RWPE1 (cell line): ENCODE measurements at places on chromosomes 6 and 20.

GRCh38 chr20:46268662-46269061 lies 39.6 kb downstream of the CDH22 start:
- DNase-seq: no peak

DNA sequence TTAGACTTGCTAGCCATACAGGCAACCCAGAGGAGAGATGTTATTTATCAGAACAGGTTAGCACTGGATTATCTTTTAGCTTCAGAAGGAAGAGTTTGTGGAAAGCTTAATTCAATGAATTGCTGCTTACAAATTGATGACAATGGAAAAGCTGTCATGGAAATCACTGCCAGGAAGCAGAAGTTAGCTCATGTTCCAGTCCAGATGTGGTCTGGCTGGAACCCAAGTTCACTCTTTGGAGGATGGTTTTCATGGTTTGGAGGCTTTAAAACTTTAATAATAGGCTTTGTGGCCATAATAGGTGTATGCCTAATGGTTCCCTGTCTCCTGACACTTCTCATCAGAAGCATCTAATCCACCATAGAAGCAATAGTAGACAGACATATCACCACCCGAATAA lies 699.0 kb downstream of the PHF3 start:
- DNase-seq: no peak

DNA sequence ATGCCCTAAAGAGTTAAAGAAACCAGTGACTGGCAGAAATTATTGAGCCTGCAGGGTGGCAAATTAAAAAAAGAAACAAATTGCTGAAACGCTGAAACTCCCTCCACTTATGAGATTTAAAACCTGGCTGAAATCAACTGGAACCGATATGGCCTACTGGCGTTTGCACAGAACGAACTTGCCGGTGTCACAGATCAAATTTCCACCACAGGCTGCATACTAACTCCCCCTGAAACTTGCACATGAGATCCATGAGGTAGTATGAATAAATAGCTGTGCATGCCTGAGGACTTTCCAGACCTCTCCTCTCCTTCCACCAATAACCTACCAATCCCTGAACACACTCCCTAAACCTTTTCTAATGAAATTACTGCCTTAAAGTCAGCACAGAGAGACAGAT lies 150.4 kb downstream of the RNGTT start:
- DNase-seq: no peak

DNA sequence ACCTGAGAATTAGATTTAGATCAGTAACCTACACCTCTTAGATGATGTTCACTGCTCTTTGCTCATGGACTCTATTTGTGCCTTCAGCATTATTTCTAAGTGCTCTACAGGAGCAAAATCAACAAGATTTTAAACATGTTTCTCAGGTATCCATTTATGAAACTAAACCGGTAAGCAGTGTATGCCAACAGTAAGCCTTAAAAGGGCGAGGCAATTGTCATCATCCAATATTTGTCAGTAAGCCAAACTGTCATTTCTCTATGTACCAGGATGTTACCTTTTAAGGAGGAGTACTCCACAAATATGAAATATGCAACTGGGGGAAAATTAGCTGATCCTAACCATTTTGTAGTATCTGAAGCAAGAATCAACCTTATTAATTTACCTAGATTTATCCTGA lies 69.6 kb upstream of the ZNF184 start:
- DNase-seq: no peak

GRCh38 chr20:1831096-1831495 lies 64.1 kb upstream of the SIRPA start:
- DNase-seq: no peak

- no peak for DNase-seq
Observed at GRCh38 chr6:36627801-36628246, 33.7 kb downstream of the SRSF3 start.
